Sigmoid colon (tissue), 7 donors: ENCODE measurements at places on chromosomes 7 and 10. TPM values are rescaled to one million over a fixed set of nuclear protein-coding genes. Genes with fewer than 3 reads are reported as not detected.

DNA sequence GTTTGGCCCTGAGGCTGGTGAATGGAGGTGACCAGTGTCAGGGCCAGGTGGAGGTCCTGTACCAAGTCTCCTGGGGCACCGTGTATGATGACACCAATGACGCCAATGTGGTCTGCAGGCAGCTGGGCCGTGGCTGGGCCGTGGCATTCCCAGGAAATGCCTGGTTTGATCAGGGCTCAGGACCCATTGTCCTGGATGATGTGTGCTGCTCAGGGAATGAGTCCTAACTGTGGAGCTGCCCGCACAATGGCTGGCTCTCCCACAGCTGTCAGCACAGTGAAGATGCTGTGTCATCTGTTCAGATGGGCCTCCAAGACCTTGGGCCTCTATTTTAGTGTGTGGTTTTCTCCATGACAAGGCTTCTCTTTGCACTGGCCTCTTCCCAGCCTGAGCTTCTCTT is 64.0 kb downstream of the DMBT1 start:
- DNase-seq: no peak

DNA sequence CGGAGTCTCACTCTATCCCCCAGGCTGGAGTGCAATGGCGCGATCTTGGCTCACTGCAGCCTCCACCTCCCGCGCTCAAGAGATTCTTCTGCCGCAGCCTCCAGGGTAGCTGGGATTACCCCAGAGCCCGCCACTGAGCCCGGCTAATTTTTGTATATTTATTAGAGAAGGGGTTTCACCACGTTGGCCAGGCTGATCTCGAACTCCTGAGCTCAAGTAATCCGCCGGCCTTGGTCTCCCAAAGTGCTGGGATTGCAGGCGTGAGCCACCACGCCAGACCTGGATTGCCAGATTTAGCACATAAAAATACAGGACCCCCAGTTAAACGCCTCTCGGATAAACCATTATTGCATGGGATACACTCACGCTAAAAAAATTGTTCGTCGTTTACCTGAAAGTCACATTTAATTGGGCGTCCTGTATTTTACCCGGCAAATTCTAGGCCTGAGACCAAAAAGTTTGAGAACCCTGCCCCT is 375 bp upstream of the GATAD1 start:
- peak; percentile 63 for DNase-seq

- DNase-seq: no peak
These were observed 125.0 kb downstream of the FOXP2 start for GRCh38 chr7:114539575-114539974.

- peak; percentile 78 for DNase-seq
These were observed 10.9 kb upstream of the MAP3K8 start for GRCh38 chr10:30422981-30423654.

- DNase-seq: no peak
These were observed 290.9 kb downstream of the SUGCT start for GRCh38 chr7:40425696-40426095.

- DNase-seq: no peak
These were observed 15.0 kb downstream of the CXCL12 start for GRCh38 chr10:44369854-44370253.

DNA sequence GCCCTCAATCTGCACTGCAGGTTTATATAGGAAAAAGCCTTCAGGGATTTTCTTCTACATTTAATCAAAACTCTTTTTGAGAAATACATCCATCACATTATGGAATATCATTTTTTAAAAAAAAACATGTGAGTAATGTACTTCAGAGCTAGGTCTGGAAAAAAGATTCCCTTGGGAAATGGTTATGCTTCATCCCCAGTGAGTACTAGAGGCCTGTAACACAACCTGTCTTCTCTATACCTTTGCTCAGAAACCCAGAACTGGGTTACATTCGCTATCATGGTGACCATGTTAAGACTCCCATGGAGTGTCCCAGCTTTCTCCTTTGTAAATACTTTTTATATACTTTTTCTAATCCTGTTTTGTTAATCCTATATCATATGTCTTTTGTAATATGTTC is 186.9 kb downstream of the LRRTM3 start:
- no peak for DNase-seq

DNA sequence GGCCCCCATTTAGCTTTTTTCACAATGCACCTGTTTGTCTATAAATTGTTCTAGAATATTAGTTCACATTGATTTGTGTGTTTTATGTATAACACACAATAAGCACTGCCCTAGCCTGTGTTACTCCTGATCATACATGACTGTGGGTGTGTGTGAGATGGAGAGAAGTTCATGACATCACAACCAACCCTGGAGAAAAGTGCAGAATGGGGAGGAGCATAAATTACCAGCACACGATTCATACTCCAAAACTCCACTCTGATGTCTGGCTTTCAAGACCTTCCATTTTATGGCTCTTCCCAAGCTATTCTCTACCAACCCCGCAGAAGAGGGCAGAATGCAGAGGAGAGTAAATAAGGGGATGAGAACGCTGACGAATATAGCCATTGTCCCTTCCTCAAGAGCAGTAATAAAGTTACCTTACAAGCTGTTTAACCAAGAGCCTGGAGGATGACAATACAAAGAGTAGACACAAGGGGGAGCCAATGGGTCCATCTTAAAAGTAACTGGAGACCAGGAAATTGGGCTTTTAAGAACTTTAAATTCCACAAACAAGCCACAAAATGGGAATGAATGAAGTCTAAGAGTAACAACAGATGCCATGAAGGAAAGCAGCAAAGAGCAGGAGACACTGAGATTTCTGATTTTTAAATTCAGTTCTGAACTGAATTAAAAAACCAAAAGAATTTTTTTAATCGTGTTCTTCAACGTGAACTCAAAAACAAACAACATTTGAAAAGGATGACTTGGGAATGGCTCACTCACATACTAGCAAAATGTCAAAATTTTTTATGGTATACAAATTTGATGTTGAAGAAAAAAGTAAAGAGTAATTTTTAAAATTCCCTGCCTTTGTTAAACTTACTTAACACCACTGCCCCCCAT is 159.6 kb downstream of the PARD3 start:
- no peak for DNase-seq

GRCh38 chr7:70728872-70729552 is 402.9 kb upstream of the GALNT17 start:
- no peak for DNase-seq

DNA sequence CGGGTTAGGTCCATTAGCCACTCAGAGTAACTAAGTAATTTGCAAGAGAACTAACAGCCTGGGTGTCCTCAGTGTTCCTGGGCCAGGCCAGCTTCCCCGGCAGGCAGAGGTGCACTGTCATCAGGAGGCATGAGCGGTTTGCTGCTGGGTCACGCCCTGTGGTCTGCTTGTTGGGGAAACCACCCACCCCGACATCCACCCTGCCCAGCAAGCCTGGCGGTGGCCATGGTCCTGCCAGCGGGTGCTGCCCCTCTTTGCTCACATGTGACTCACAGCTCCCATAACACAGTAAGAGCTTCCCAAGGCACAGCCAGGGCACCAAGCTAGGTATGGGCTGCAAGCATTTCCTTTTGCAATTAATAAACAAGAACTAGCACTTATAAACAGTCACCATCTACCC is 75.9 kb downstream of the RGS10 start:
- no peak for DNase-seq

DNA sequence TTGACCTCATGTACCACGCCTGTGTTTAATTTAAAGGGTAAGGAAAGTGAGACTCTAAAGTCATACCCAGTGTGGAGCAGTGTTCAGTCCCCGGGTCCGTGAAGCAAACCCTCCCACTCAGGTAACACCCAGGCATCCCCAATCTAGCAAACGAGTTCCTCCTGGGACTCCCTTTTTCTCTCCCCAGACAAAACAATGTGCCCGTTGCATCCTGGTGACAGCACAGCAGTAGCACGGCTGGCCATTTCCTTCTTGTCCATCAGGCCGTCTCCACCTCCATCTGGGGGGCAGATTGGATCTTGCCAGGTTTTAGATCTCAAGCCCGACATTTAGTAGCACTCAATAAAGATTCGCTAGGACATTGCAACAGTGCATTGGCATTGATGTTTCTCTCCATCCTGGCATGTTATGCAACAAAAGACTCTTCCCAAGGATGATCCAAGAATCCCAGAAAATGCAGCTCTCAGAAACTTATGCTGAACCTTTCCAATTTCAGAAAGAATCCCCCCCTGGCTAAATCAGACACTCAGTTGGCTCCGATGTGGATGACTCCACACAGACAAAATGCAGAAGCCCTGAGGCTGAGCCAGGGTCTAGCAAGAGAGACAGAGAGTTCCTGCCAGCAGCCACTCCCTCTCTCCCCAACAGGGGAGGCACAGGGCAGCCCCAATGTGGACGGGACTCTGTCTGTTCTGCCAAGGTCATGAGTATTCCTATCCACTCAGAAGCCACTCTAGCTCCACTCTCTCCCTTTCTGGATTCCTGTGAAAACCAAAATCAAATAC is 274.5 kb upstream of the MGMT start:
- peak; percentile 92 for DNase-seq

GRCh38 chr7:5359344-5359743 is 64.3 kb downstream of the TNRC18 start:
- no peak for DNase-seq

- peak; percentile 65 for DNase-seq
These were observed 14.7 kb downstream of the FAM241B start for GRCh38 chr10:69644658-69645295.

GRCh38 chr7:96578606-96579005 is 131.0 kb downstream of the SEM1 start:
- no peak for DNase-seq

GRCh38 chr7:14055813-14056212 is 66.3 kb upstream of the ETV1 start:
- DNase-seq: no peak

GRCh38 chr10:25988583-25988982 is 54.6 kb downstream of the MYO3A start:
- no peak for DNase-seq

- DNase-seq: no peak
These were observed 22.2 kb downstream of the PLA2G12B start for GRCh38 chr10:72932259-72933015.

GRCh38 chr7:96045919-96046318 is 273.6 kb downstream of the DYNC1I1 start:
- no peak for DNase-seq

GRCh38 chr10:49277973-49278372 is 21.0 kb upstream of the C10orf71 start:
- no peak for DNase-seq

DNA sequence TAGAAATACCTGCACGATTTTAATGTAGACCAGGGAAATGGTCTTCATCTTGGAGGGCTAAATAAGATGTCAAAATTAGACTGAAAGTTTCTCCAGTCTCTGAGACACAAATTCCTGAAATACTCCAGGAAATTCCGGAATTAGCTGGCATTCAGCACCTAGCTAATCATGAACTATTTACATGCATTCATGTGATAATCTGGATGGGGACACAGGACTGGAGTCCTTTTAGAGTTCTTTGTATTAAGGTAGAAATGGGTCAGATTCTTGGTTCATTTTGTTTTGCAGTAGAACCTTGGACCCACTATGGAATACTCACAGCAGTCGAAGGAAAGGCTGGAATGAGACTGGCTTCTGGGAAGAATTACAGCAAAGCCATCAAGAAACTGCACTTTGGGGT is 65.3 kb upstream of the MDFIC start:
- no peak for DNase-seq

DNA sequence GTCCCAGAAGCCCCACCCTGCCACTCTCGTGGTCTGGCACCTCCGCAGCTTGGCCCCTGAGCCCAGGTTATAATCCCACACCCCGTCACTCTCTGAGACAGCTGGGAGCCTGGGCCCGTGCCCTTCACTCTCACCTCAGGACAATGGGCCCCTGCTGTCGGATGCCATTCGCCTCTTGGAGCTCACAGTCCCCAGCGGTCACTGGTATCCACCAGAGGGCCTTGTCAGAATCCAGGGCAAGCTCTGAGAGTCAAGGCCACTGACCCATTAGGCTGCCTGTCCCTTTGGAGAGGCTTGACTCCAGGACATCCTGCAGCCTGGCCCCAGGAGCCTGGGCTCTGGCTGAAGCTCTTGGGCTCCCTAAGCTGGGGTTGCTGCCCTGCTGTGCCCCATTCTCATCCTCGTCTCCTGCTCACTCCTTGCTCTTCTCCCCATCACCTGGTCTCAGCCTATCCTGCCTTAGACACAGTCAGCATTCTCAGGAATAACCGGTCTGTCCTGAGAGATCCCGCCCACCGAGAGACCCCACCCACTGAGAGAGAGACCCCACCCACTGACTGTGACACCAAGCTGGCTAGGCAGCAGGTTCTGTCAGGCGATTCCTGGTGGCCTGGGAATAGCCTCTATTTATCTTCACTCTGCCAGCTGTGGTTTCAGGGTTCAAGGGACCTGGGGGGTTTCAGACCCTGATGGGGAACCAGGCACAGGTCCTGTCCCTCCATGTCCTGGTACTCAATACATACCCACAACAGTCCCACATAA is 27.7 kb downstream of the CPXM2 start:
- DNase-seq: no peak

GRCh38 chr7:33336820-33337219 is 207.5 kb downstream of the BBS9 start:
- DNase-seq: no peak

DNA sequence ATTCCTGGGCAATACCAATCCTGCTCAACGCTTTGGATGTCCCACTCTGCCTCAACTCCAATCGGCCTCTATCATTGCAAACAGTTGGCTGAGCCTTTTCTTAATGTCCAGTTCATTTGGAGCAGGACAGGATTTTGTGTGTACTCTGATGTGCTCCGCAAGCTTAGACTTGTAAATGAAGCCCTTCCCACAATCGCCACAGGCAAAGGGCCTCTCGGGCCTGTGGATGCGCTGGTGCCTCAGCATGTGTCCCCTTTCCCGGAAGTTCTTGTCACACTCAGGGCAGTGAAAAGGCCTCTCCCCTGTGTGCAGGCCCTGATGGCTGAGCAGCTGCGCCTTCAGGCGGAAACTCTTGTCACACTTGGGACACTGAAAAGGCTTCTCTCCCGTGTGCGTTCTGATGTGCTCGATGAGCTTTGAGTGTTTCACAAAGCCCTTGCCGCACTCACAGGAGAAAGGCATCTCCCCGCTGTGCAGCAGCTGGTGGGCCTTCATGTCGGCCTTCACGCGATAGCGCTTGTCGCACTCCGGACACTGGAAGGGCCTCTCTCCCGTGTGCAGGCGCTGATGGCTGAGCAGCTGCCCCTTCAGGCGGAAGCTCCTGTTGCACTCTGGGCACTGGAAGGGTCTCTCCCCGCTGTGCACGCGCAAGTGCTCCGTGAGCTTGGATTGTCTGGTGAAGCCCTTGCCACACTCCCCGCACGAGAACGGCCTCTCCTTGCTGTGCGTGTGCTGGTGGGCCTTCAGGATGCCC is 20.0 kb downstream of the ZNF786 start:
- DNase-seq: peak; percentile 37

Gene LBX1
- polyA plus RNA-seq: not detected

Gene MSS51
- polyA plus RNA-seq: not detected

Gene PLXDC2
- 1.8 TPM for polyA plus RNA-seq

Gene SLC39A12
- not detected for polyA plus RNA-seq

Gene ZCCHC24
- 7.6 TPM for polyA plus RNA-seq

Gene TYW1B
- 2.4 TPM for polyA plus RNA-seq

Gene PNLIPRP3
- polyA plus RNA-seq: not detected

Gene INTS1
- 16.2 TPM for polyA plus RNA-seq

Gene SLC18A3
- polyA plus RNA-seq: not detected

Gene CALML5
- polyA plus RNA-seq: not detected

Gene PCLO
- polyA plus RNA-seq: 2.8 TPM
